Kidney epithelial cell (primary cell): ENCODE measurements at places on chromosomes 3 and 15.

DNA sequence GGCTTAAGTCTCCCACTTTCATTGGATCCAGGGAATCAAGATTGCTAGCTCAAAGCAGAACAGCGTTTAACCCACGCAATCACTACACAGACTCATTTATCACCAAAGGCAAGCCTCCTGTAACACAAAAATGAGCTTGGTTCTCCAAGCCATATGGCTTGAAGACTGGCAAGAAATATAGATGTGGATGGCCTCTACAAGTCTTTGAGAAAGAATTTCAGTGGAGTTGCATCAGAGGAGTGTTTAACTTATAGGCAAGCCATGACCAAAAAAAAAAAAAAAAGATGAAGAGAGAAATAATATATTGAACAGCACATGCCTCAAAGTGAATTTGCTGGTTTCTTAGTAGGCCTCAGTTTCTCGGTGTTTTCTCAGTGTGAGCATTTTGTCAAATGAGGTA is 27.3 kb downstream of the PDZRN3 start:
- DNase-seq: no peak

DNA sequence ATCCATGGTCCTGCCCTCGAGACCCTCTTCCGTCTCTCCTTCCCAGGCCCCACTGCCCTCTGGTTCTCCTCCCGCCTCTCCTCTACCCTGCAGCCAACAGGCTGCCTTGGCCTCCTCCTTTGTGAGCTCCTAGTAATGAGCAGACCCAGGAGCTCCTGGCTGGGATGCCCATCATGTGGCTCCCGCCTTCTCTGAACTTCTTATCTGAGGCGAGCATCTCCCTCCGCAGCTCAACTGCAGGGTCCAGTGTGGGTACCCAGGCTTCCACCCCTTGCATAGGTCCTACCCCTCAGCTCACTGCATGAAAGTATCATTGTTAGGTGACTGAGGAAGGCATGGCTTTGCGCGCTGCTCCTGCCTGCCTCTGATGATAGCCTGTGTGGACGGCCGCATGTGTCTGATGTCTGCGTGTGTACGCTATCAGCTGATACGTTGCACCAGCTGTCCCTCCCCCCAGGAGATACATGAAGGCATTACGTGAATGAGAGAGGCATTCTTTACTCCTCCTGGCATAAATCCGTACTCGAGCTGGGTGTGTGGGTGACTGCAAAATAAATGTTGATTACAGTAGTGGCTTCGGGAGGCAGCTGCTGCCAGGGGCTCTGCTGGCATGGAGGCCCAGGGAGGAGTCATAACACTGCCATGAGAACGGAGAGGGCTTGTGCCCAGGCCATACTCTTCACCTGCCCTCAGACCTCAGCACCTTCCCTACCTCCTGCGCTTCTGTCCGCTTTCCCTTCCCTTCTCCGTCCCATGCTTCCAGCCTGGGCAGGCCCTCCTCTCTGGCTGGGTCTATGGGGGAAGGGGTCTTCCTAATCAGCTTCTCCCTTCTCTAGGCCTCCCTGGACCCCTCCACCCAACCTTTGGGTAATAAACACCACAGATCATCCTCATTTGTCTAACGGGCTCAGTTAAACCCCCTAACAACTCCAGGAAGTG is 48.8 kb downstream of the ZNF710 start:
- no peak for DNase-seq

DNA sequence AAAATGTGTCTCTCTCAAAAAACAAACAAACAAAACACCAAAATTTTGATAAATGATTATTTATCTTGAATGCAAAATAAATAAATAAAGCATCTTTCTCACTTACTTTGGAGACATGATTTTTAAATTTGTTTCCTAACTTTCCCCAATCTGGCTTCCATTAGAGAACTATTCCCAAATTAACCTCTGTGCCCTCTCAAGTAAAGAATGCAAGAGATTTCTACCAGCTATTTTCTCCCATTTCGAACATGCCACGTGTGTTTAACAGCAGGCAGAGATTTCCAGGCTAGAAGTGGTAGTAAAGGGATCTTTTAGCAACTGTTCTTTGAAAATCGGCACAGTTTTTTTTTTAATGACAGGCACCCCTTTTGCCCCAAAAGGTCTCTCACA is 269.1 kb downstream of the SHQ1 start:
- no peak for DNase-seq

DNA sequence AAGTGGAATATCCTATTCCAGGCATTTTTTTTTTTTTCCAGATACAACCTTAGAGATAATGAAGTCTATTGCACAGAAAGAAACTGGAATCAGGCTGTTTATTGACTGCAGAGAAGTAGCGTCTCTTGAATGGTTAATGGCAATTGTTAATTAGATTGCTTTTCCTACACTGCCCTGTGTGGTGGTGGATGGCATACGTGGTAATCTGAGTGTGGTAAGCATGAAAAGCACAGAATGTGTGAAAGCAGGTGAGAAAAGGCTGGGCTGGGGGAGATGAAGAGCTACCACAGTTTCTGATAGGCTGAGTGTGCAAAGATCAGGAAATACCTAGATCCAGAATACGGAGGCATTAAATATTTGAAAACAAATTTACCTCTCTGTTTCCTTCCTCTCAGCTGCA is 486.3 kb upstream of the TBL1XR1 start:
- no peak for DNase-seq

GRCh38 chr3:127997961-127998360 is 54.3 kb upstream of the SEC61A1 start:
- no peak for DNase-seq

DNA sequence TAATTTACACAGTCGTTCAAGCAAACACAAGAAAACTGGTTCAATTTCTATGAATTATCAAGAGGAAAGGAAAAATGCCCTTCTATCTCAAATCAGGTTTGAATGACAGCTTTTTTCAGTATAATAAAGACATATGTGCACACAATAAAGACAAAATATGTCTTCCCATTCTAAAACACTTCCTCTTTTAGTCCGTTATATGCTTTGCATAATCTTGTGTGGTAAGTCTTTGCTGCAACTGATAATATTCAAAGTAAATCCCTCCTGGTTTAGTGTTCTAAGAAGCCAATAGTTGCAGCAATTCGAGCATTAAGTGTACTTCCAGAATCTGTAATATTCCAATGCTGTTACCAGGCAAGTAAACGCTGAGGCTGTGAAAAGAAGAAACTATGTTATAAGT is 43.7 kb upstream of the MAPKBP1 start:
- DNase-seq: no peak

GRCh38 chr15:94235041-94235440 is 3.7 kb downstream of the MCTP2 start:
- no peak for DNase-seq

- DNase-seq: no peak
These were observed 4.2 kb downstream of the TWF2 start for GRCh38 chr3:52234516-52235447.
